Activated T-cell treated with anti-CD3 and anti-CD28 coated beads for 24 hours (primary cell): ENCODE measurements at places on chromosomes 5 and 9.

DNA sequence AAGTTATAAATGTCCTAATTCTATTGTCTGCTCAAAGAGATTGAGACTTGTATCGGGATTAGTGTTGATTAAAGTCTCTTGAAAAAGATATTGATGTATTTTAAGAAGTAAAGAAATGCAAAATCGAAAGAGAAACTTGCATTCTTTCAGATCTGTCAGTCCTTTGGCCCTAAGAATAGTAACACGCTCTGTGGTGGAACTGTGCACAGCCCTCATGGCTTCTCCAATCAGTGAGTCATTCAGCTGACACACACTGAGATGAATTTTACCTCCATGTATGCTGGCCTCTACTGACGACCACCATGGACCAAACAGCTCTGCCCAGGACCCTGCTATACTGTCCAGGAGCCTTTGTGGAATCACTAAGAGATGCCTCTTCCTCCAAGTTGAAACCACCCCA lies 232.4 kb downstream of the ESM1 start:
- DNase-seq: no peak

DNA sequence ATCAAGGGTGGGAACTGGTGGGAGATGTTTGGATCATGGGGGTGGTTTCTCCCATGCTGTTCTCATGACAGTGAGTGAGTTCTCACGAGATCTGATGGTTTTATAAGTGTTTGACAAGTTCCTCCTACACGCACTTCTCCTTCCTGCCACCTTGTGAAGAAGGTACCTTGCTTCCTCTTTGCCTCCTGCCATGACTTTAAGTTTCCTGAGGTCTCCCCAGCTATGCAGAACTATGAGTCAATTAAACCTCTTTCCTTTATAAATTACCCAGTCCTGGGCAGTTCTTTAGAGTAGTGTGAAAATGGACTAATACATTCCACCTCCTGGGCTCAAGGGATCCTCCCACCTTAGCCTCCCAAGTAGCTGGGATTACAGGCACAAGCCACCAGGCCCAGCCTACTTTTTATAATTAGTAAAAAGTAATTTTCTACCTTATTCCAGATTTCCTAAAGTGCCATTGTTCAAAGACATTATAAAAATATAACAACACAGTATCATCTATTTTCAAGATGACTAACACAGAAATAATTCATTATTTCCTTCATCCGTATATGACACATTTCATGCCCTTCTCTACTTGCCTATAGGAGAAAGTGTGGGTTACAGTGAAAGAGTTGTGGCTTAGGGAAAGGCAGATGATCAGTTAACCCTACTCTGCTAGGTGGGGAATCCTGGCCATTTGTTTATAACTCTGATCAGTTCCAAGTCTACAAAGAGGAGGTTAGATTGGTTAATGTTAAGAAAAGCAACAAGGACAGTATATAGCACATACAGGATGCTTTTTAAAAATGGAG lies 99.9 kb downstream of the TTC39B start:
- DNase-seq: no peak

- no peak for DNase-seq
Measured at GRCh38 chr5:1916041-1917001, 33.6 kb upstream of the IRX4 start.

- DNase-seq: no peak
Measured at GRCh38 chr5:126002222-126002897, 420.8 kb upstream of the GRAMD2B start.

DNA sequence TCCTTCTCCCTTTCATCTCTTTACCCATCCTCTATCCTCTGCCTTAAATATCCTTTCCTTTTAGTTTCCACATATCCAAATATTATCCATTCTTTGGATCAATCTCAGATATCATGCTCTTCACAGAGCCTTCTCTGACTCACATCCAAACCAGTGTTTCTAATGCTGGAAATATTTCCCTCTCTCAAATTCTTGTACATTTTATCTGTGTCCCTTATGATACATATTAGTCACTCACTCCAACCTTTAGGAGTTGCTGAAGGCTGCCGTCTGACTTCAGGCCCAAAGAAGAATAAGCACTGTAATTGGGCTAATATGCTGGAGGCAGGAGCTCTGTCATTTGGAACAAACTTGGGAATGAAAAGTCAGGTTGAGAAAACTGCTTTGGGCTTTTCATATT lies 156.4 kb upstream of the RUSC2 start:
- no peak for DNase-seq

- DNase-seq: no peak
Measured at GRCh38 chr5:61332358-61332749, 296 bp downstream of the ZSWIM6 start.

DNA sequence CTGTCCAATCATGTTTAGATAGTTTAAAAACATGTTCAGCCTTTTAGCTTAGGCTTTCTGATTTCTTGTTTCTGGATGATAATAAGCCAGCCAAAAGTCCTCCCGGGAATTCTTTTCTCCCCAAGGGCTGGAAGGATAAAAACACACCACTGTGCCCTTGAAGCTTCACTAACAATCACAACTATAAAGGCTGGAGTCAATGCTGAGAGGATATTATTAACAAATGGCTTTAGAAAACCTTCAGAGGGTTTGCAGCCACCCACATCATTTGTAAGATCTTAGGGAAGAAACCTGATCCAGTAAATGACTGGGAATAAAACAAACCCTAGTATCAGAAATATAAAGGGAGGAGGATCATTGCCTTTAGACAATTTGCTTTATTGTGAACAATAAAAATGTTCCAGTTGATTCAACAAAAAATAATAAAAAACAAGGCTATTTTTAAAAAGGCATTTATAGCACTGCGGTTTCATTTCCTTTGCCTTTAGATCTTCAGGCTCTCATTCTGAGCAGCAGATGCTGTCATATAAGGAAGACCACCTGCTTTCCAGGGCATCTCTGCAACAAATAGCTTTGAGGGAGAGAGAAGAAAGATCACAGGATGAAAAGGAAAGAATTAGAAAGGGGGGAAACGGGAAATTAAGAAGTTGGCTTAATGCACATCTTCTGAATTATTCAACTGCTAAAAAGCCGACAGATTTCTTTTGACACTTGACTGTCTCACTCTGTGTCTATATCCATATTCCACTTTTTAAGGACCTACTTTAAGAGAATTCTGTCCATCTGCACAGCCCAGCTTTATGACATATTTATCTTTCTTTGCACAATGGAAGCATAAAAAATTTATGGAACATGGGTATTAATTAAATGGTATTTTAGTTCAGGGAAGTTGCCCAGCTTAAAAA lies 277.2 kb upstream of the SLC24A2 start:
- no peak for DNase-seq

DNA sequence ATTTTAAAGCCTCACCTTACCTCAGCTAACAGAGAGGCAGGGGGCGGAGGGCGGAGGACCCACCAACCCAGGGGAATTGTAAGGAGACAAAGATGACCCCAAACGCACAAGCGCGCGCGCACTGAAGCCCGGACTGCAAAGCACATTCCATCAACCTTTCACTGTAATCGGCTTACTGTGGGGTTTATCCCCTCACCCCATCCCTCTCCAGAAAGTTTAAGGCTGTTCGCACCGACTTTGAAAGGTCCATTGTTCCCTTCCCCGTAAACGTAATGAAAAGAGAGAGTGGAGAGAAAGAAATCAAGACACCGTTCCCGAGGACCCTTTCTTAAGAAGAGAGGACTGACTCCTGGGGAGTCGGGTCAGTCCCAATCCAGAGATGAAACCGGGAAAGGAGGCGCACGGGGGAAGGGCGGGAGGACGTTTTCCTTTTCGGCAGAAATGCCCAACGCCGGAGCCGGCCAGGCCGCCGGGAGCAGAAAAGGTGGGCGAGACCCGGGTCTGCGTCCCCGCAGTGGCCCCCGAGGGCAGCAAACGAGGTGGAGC lies 464 bp downstream of the CEMIP2 start:
- no peak for DNase-seq

GRCh38 chr9:136143215-136144001 lies 24.7 kb upstream of the TMEM250 start:
- no peak for DNase-seq

- no peak for DNase-seq
Measured at GRCh38 chr5:41772785-41773442, 97.3 kb downstream of the OXCT1 start.

- DNase-seq: no peak
Measured at GRCh38 chr9:133881671-133882381, 110.3 kb downstream of the VAV2 start.

DNA sequence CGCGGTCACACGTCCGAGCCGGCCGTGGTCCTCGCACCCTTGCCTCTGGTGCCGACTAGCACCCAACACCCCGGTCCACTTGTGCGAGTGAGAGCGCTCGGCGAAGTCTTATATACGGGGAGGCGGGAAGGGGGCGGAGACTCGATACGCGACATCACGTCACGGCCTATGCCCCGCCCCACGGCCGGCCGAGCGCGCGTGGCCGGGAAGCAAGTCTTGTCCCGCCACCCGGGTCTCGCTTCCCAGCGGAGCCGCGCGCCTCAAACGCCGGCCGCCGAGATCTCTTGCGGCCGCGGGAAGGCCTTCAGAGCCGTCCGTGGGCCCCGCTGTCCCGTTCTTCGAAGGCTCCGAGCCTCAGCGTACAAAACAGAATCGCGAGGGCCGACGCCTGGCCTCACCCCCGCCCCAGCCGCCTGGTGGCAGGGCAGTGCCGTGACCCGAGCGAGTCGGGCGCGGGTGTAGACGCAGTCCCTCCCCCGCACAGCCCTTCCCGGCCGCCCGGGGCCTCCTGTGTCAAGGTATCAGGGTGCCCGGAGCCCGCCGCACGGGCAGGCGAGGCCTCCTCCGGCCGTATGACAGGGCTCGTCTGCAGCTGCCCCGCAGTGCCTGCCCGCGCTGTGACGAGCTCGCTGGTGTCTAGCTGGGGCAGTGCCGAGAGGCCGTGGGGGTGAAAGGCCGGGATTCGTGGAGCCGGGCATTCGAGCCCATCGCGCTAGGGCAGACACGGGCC lies at the start of gene PLK2:
Gene PLK2, minus strand, starts transcription at position 85 of the 730 bp plus-strand sequence. CDS start 127 bp downstream, outside the sequence.
- DNase-seq: peak; percentile 83

GRCh38 chr9:128882677-128883603 lies 1.0 kb downstream of the LRRC8A start:
- DNase-seq: no peak

GRCh38 chr5:157384971-157385709 lies 74.9 kb upstream of the NIPAL4 start:
- no peak for DNase-seq

- no peak for DNase-seq
Measured at GRCh38 chr9:21432672-21433425, 7.4 kb upstream of the IFNA1 start.
